Memory B cell (primary cell): ENCODE measurements at places on chromosomes 12 and 14.
A peak's percentile ranks its signal among the peaks of the same experiment; 100 is the strongest.

DNA sequence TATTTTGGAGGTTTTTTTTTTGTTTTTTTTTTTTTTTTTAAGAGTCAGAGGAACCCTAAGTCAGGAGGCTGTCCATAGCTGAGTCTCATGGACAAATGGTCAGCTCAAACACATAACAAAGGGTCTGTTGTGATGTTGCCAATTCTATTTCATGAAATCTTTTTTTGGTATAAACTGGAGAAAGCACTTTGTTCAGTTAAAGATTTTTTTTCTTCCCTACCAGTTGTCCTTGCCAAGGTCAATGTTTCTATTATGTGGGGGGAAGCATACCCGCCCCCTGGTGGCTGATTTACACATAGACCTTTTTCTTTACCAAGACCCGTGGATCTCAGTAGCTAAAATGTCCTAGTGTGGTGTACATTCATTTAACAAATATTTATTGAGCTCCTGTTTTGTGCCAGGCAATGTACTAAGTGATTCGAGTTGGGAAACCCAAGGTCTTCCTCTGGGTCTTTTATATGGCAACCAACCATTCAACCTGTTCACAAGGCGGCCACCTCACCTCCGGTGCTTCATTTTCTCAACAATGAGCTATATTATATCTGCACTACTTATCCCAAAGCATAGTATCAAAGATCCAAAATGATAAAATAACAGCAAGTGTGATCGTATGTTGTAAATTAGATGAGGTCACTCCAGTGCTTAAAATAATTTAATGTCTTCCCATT lies 214.5 kb downstream of the PAH start:
- H3K27ac ChIP-seq, result no peak overlapping the region
- H3K27me3 ChIP-seq, result peaks cover 8% of the 10 kb centered on the region
- DNase-seq, result peak; percentile 26

DNA sequence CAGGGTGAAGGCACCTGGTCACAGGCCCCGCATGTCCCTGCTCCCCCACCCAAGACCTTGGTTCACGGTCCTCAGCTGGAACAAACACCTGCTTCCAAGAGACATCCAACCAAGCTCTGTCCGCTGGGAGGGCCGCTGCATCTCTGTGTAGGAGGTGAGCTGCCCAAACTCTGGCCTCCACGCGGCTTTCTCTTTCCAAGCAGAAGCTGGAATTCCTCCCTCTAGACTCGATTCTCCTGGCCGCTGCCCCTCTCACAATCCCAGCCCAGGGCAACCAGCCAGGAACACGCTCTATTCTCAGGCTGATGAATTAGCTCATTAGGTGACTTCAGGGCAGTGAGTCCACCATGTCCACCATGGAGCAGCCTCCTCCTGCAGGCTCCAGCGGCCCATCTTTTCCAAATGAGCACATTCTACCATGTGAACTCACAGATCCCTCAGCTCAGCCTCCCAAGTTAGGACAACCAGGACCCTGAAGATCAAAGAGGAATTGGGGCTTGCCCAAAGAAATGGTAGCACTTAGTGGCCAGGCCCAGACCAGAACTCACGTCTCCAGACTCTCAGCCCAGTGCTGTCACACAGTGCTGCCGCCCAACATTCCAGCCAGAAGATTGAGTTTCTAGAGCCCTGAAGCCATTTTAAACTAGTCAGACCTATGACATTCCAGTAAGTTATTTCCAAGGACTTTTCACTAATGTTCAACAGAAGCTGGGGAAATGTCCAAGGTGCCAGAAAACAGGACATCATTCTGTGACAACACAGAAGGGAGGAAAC lies 146.6 kb downstream of the ANO2 start:
- no peak for DNase-seq
- no peaks in the 10 kb centered on the region for H3K36me3 ChIP-seq
- no peak overlapping the region for H3K27ac ChIP-seq

- H3K27me3 ChIP-seq, result peaks cover 2% of the 10 kb centered on the region
- H3K36me3 ChIP-seq, result peaks cover 5% of the 10 kb centered on the region
- no peak overlapping the region for H3K4me3 ChIP-seq
- peaks cover 4% of the 10 kb centered on the region for H3K4me1 ChIP-seq
Observed at GRCh38 chr14:76086636-76087035, 65.1 kb upstream of the GPATCH2L start.

DNA sequence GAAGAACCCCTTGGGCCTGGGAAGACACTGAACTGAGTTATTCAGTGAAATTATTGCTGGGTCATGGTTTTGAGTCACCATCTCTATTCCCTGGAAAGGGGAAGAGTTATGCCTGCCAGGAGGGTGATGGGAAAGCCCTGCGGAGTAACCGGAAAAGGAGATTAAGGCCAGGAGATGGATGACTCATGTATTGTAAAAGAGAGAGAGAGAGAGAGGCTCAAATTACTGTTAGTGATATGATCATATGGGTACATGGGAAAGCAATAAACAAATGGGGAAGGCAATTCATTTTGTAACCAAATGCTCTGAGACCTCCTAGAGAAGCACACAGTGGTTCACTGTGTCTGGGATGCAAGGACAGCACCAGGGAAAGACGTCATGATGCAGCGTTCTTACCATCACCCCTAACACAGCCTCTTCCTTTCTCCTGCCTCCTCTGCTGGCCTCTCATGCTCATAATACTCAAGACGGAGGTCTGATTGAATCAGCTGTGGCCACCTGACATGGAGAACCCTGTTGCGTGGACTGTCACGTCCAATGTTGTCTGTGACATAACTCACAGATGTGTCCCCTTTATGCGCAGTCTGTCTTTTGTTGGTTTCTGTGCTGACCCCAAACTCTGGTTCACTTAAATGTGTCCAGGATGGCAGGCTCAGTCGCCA lies 243.7 kb downstream of the TMEM132D start:
- no peaks in the 10 kb centered on the region for H3K36me3 ChIP-seq
- no peak for DNase-seq
- H3K4me3 ChIP-seq, result no peak overlapping the region
- no peaks in the 10 kb centered on the region for H3K27me3 ChIP-seq
- no peaks in the 10 kb centered on the region for H3K4me1 ChIP-seq

DNA sequence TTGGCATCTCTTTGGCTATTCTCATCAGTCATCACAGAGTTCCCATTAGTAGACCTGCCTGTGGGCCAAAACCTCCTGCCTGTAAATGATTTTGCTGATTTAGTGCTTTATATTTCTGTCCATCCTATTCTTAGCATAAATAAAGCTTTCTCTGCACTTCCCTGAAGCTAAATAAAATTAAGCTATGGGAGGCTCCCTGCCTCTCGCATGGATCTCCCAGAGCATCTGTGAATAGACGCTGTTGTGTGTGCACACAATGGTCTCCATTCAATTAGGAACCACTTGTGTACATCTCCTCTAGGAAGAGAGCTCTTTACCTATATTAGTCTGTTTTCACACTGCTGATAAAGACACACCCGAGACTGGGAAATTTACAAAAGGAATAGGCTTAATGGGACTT lies 80.4 kb downstream of the PPFIBP1 start:
- peaks cover 1% of the 10 kb centered on the region for H3K36me3 ChIP-seq
- no peak for DNase-seq
- H3K27me3 ChIP-seq, result peaks cover 3% of the 10 kb centered on the region

GRCh38 chr12:48854488-48854887 lies 2.5 kb upstream of the DDX23 start:
- H3K27me3 ChIP-seq, result no peaks in the 10 kb centered on the region
- peaks cover 26% of the 10 kb centered on the region for H3K4me1 ChIP-seq
- peaks cover 7% of the 10 kb centered on the region for H3K36me3 ChIP-seq
- no peak overlapping the region for H3K27ac ChIP-seq

- peak overlapping the region; percentile 32 for H3K4me3 ChIP-seq
- peaks cover 2% of the 10 kb centered on the region for H3K36me3 ChIP-seq
- no peaks in the 10 kb centered on the region for H3K27me3 ChIP-seq
- H3K27ac ChIP-seq, result no peak overlapping the region
Observed at GRCh38 chr14:65414961-65415589, 2.5 kb downstream of the FUT8 start.

- H3K36me3 ChIP-seq, result no peaks in the 10 kb centered on the region
- DNase-seq, result no peak
- peaks cover 3% of the 10 kb centered on the region for H3K4me1 ChIP-seq
- H3K27ac ChIP-seq, result no peak overlapping the region
Observed at GRCh38 chr12:2301531-2302461, 249.0 kb downstream of the CACNA1C start.

- DNase-seq, result no peak
- peak overlapping the region; percentile 78 for H3K27ac ChIP-seq
- peaks cover 48% of the 10 kb centered on the region for H3K4me1 ChIP-seq
- H3K27me3 ChIP-seq, result no peaks in the 10 kb centered on the region
- no peaks in the 10 kb centered on the region for H3K36me3 ChIP-seq
- no peak overlapping the region for H3K4me3 ChIP-seq
Observed at GRCh38 chr14:68309616-68310015, 483.3 kb downstream of the ZFP36L1 start.

DNA sequence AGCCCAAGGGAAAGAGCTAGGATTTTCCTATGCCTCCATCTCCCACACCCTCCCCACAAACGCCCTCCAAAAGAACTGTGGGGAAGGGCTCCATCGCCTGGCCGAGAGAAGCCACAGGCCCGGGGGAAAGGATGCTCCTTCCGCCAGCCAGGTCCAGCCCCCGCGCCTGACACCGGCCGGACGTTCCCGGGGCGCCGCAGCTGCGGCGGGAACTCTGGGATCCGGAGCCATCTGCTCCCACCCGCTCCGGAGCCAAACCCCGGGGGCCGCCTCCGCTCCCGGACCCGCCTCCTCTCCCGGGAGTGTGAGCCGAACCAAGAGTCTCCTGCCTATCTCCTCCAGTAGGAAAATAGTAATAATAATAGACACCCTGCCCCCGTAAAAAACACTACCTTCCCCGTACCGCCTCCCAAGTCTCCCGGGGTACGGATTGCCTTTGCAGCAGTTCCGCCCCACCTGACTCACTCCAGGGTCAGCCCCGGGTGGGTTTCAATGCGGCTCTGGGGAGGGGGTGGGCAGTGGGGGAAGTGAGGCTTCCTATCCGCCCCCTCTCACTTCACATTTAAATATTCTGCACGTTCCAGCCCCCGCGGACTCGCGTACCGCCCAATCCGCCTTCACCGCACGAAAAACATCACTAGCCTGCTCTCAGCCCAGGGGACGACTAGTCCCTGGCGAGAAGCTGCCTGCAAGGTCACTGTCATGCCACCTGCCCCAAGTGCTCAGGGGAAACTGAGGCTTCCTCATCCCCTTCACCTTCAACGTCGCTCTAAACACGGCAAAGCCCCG lies 2.4 kb downstream of the AGAP2 start:
- H3K27me3 ChIP-seq, result no peaks in the 10 kb centered on the region
- no peak for DNase-seq
- peaks cover 27% of the 10 kb centered on the region for H3K36me3 ChIP-seq
- peak overlapping the region; percentile 57 for H3K27ac ChIP-seq
